ENCODE measurements at places on chromosomes 16 and 17. TPM values are rescaled to one million over a fixed set of nuclear protein-coding genes. Genes with fewer than 3 reads are reported as not detected.

The TP53TG3C gene
- 0.17 TPM for total RNA-seq

The PARD6A gene
- total RNA-seq: 1.7 TPM

The TNRC6C gene
- 2.4 TPM for total RNA-seq

The KRT33B gene
- 0.28 TPM for total RNA-seq

The INCA1 gene
- total RNA-seq: 1.3 TPM

The MT1X gene
- 167 TPM for total RNA-seq

The SMIM5 gene
- total RNA-seq: 0.83 TPM

The TBX6 gene
- total RNA-seq: 0.20 TPM

The LAT gene
- 6.1 TPM for total RNA-seq

The CD7 gene
- 0.08 TPM for total RNA-seq

The LGALS9B gene
- total RNA-seq: not detected

The C17orf113 gene
- total RNA-seq: 0.52 TPM

The ARHGAP44 gene
- 3.6 TPM for total RNA-seq

The CTDNEP1 gene
- total RNA-seq: 208 TPM

The PIK3R6 gene
- total RNA-seq: not detected

The OVCA2 gene
- 85.3 TPM for total RNA-seq

The CLDN6 gene
- total RNA-seq: 0.17 TPM

The OR4D1 gene
- 0.02 TPM for total RNA-seq

The ZNRF1 gene
- total RNA-seq: 22.4 TPM

The TMED6 gene
- not detected for total RNA-seq

The GUCY2D gene
- total RNA-seq: not detected

The TCAP gene
- total RNA-seq: 1.0 TPM

The STAT3 gene
- total RNA-seq: 93.7 TPM

The CSH1 gene
- not detected for total RNA-seq

The IRX3 gene
- total RNA-seq: 5.2 TPM

The ABCC11 gene
- total RNA-seq: 0.13 TPM

The AOC2 gene
- 2.2 TPM for total RNA-seq
